ENCODE measurements at places on chromosomes 2 and 18.

- DNase-seq: no peak
These were observed 115.1 kb upstream of the REG3G start for GRCh38 chr2:78910376-78910775.

DNA sequence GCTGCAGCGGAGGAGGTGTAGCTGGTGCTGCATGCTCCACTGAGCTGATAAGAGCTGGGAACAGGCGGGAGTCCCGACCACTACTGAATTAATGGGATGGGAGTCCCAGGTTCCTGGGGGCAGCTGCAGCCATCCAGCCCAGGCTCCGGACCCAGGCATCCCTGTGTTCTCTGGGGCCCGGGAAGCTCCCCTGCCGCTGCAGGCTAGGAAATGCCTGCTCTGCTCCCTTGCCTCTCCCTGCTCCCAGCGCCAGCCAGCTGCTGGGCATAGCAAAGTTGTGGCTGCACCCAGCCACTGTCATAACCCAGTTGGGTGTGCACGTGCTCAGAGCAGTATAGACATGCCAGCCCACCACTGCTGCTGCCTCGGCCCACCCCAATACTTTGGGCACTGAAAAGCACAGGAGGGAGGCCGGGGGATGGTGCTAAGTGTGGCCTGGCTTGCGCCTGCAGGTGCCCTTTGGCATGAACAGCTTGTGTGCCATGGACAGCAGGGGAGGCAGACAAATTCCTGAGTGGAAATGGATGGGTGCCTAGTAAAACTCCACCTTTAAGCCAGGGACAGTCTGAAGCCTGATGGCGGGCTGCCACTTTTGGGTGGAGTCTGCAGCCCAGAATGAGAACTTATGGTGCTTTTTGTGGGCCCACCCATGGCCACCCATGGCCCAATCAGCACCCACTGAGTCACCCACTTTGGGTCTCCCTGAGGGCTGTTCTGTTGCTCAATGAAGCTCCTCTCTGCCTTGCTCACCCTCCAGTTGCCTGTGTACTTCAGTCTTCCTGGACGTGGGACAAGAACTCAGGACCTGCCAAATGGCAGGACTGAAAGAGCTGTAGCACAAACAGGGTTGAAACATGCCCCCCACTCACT lies 219.3 kb upstream of the TMEFF2 start:
- DNase-seq: no peak

DNA sequence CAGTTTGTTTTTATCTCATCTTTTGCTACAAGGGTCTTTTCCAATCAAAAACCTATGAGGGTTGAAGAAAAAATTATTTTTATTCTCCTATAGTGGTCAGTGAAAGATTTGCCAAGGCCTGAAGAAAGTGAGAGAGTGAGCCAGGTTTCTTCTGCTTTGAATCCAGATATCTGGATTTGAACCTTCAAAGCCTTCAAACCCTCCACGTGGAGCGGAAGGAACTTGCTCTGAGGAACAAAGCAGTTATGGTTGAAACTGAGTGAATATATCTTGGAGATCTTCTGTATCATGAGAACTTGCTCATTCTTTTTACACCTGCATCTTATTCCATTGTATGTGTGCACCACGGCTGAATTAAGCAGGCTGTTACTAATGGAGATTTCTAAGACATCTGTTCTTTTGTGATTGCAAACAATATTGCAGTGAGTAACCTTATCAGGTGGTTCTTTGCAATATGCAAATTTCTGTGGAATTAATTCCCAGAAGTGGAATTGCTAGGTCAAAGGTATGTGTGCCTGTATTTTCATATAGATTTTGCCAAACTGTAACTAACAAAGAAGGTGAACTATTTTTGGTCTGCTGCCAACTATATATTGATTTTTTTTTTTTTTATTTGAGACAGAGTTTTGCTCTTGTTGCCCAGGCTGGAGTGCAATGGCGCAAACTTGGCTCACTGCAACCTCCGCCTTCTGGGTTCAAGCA lies 147.9 kb downstream of the B3GNT2 start:
- no peak for DNase-seq

- DNase-seq: no peak
These were observed 28.6 kb upstream of the NCKAP5 start for GRCh38 chr2:133596701-133597393.

DNA sequence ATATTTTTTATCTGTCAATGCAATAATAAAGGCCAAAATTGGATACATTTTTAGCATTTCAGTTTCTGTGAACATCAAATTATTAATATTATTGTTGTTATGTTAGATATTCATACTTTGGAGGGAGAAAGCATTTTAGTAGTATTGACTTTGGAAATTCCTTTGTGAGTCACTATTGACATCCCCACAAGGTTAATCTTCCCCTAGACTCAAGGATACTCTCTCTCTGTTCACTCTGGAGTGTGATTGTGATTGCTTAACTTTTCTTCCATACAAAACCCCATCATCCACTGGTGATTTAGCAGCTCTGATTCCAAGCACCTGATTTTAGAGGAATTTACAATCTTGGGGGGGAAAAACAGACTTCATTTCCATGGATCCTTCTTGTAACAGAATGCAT lies 352.0 kb downstream of the THSD7B start:
- DNase-seq: no peak

DNA sequence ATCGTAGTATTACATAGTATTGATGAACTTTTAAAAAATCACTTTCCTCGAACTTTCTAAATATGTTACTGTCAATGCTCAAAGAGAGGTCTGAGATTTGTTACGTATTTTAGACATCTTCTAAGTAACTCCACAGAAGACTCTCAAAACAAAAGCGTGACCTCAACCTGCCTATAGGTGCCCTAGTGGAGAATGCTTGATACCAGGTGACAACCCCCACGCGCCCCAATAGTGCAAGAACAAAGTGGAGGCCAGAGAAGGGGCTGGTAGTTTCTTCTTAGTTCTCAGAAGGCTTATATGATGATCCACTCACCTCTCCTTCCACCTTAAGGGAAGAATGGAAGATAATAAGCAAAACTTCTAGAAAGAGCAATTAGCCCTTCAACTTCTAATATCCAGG lies 102.6 kb downstream of the ANKRD44 start:
- DNase-seq: no peak

- no peak for DNase-seq
These were observed 37.8 kb downstream of the CAPN13 start for GRCh38 chr2:30769481-30769780.

GRCh38 chr2:43075811-43076585 lies 150.4 kb downstream of the ZFP36L2 start:
- DNase-seq: no peak

DNA sequence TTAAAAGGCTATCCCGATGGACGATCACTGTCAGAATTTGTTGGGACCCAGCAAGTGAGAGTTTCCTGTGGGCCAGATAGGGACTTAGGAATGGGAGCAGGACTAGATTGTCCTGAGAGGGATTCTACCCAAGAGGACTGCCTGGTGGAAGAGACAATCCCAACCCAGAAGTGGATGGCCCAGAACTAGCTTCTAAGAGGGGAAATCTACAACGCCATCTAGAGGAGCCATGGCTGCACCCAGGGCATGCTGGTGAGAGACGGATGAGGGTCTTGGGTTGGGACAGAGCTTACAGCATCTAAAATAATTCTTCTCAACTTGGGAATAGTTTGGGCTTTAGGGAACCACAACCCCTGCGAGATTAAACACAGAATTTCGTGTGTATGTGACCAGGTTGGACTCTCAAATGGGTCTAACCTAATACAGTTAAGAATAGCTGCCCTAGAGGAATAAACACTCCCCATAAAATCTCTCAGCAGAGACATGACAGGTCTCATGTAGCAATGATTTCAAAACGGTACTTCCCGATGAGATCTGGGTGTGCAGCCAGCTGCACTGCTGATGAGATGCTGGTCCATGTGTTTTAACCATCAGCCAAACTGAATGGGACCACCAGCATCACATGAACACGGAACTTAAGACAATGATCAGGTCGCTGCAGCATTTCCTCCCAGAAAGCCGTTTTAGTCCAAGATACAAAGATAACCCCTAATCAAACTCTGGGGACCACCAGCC lies 50.8 kb downstream of the CCBE1 start:
- DNase-seq: no peak

DNA sequence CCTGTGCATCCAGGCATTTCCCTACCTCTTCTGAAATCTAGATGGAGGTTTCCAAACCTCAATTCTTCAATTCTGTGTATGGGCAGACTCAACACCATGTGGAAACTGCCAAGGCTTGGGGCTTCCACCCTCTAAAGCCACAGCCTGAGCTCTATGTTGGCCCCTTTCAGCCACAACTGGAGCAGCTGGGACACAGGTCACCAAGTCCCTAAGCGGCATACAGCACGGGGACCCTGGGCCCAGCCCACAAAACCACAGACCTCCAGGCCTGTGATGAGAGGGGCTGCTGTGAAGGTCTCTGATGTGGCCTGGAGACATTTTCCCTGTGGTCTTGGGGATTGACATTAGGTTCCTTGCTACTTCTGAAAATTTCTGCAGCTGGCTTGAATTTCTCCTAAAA lies 255.4 kb downstream of the TDRD15 start:
- DNase-seq: no peak

DNA sequence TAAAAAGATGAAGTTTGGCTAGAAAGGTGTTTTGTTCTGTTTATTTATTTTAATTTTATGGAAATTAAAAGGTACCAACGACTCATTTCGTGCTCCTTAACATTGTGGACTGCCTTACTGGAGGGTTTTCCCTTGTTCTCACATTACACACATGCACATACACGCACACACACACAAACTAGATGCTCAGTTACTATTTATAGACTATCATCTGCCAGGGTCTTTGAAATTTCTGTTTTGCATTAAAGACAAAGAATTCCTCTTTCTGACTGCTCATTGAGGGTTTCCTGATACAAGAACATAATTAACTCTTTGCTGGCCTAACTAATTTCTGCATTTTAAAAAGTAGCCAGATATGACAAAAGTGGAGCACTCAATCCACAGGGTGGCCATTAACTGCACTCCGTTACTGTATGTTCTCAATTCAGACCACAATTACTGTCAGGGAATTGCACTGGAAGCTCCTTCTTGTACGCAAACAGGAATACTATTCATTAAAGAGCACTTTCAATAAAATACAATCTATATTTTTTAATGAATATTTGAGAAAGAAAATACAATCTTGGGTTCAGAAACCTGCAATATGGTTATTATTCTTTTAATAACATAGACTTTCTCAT lies 366.9 kb upstream of the GALNT5 start:
- DNase-seq: no peak

DNA sequence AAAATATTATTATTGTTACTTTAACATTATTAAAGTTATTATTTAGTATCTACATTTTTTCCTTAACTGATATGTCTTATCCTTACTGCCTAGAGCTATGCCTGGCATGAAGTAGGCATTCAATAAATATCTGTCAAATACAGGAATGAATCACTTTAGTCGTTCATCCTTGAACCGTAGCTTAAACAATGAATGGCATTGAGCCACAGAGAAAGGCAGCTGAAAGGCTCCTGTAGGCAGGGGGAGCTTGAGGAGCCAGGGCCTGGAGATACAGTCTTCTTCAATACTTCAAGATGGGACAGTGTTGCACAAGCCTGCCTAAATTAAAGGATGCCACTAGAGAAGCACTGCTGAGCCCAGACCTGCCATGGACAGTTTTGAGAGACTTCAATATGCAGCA lies 22.5 kb downstream of the CYRIA start:
- DNase-seq: no peak

- DNase-seq: no peak
These were observed 160.2 kb downstream of the TAF4B start for GRCh38 chr18:26386441-26386840.

DNA sequence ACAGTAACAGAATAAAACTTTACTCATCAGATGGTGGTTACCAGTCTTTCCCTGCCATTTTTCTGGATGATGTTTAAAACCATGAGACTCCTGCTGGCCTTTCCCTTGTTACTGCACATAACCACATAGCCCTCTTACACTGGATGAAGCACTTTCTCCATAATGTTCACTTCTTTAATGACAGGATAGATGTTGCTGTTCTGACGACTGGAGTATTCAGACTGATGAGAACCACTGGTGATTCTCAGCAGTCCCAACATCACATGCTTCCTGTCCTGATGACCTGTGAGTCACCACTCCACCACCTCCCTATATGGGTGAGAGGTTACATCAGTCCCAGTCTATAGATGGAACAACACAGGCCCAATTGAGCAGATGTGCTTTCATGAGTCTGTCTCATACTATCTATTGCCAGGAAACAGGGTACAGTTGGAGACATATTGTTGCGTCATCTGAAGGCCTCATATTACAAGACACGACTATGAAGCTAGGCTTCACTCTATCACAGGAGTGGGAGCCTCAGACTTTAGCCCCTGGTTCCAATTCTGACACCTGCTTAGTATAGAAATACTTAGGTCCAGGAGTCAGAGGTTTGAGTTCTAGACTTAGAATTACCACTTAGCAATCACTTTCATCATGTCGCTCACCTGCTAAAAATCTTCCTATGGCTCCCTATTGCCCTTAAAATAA lies 145.7 kb upstream of the KLF7 start:
- DNase-seq: no peak

DNA sequence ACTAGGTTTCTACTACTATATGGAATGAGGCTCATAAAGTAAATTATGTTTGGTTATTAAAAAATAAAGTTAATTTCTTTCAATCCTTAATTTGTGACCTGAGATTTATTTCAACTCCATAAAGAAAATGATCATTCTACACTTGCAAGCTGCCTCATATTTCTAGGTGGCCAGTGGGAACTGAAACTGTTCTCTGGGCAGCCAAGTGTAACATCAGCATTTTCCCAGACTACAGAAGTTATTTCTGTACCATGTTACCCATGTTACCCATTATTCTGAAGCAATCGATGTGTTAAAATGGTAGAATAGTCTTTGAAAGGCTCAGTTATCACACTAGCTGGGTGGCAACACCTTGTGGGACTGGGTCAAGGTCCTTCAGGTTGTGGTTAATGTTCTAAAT lies 139.3 kb upstream of the FBXO11 start:
- DNase-seq: no peak

GRCh38 chr2:29782087-29782486 lies 139.3 kb downstream of the ALK start:
- DNase-seq: no peak

DNA sequence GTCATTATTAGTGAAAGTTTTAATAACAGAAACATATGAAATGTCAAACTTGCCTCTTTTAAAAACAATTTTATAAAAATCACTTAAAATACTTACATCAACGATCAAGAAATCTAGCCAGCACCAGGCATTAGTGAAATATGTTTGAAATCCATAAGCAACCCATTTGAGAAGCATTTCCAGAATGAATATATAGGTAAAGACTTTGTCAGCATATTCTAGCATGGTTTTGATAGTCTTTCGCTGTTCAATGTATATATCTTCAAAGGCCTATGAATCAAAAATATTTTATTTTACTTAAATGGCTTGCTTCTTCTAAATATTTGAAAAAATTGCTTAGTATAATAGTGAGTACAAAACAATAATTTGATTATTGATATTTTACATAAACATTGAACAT lies 91.1 kb downstream of the SCN3A start:
- DNase-seq: no peak
